ENCODE measurements at places on chromosomes 3 and 15.

- no peak overlapping the region for H3K27ac ChIP-seq
- no peaks in the 10 kb centered on the region for H3K27me3 ChIP-seq
- no peaks in the 10 kb centered on the region for H3K4me1 ChIP-seq
- DNase-seq = no peak
- no peak overlapping the region for H3K4me3 ChIP-seq
- no peaks in the 10 kb centered on the region for H3K36me3 ChIP-seq
Observed at GRCh38 chr3:24336101-24336500, 158.5 kb downstream of the THRB start.

DNA sequence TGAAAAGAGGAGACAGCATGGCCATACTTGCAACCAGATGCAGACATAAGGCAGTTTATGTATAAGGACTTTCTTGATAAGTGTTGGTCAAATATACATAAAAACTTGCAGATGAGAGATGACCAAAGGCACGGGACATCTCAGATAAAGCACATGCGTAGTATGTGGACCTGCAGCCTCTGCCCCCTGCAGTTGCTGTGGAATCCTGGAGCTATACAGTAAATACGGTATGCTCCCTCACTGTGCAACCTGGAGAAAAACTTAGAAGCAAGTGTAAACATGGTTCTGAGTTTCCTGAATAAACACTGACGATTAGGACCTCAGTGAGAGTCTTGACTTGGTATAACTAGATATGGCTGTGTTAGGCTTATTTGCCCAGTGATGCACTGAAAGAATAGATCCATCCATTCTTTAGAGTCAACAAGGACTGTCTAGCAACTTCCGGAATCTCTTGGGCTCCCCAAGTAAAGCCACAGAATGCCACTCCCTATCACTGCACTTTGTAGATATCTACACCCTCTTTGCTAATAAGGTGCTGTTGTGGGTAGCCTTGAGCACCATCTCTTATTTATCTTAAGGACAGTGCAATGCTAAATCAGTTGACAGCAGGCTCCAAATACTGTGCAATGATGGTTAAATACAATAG lies 40.2 kb downstream of the GJD2 start:
- H3K36me3 ChIP-seq = no peaks in the 10 kb centered on the region
- no peaks in the 10 kb centered on the region for H3K27me3 ChIP-seq
- DNase-seq = no peak
- no peak overlapping the region for H3K27ac ChIP-seq
- no peaks in the 10 kb centered on the region for H3K4me1 ChIP-seq

- H3K4me3 ChIP-seq = no peak overlapping the region
- no peaks in the 10 kb centered on the region for H3K27me3 ChIP-seq
- DNase-seq = no peak
- H3K4me1 ChIP-seq = no peaks in the 10 kb centered on the region
Observed at GRCh38 chr3:29555590-29555989, 274.7 kb downstream of the RBMS3 start.

- H3K4me3 ChIP-seq = peak overlapping the region; percentile 37
- no peak for DNase-seq
- H3K36me3 ChIP-seq = no peaks in the 10 kb centered on the region
- peaks cover 50% of the 10 kb centered on the region for H3K4me1 ChIP-seq
Observed at GRCh38 chr3:133443649-133444422, 44.0 kb downstream of the BFSP2 start.

DNA sequence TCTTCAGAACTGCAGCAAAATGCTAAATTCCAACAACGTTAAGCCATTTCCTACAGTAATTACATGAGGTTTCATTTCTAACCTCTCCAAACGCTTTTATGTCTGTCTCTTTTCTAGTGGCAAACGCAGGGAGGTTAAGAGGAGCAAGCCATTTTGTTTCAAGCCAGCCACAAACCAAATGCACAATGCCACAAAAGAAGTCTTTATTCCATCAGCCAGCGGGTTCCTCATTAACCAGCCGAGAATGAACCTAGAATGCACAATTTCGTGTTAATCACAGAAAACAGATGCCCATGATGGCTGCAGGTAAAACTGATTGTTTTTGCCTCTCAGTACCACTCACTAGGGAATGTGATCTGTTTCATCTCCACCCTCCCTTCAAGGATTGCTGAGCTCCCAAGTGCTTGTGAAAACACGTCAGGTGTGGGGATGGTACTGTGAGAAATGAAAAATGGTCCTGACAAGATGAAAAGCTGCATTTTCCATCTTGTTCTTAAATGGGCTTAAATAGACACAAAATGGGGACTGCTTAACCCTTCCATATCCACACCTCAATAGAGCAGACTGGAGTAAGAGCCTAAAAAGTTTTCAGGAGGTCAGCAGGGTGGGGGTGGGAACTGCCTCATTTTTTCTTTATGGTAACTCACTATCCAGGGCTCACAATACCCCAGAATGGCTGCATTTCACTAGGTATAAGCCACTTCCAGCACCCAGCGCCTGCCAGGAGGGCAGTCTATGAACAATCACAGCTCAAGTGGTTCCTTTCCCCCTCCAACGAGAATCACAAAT lies 277.1 kb downstream of the MAGI1 start:
- H3K36me3 ChIP-seq = no peaks in the 10 kb centered on the region
- DNase-seq = no peak
- no peaks in the 10 kb centered on the region for H3K27me3 ChIP-seq
- H3K4me3 ChIP-seq = no peak overlapping the region
- no peaks in the 10 kb centered on the region for H3K4me1 ChIP-seq

DNA sequence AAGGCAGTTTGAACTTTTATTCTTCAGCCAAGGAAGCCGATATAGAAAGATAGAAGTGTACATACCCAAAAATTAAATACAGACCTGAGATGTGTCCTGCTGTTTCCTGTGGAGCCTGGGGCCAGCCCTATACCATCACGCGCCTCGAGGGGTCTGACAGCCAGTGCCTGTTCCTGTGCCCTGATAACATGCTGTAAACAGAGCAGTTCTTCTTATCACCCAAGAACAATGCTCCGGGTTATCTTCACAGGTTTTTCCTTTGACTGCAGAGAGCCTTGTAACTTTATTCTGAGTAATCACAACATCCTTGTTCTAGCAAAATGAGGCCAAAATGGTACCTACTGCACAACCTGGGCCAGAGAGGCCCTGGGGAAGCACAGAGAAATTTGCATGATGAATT lies 289.7 kb upstream of the CHRM5 start:
- no peaks in the 10 kb centered on the region for H3K4me1 ChIP-seq
- no peaks in the 10 kb centered on the region for H3K36me3 ChIP-seq
- H3K27ac ChIP-seq = no peak overlapping the region
- peaks cover 4% of the 10 kb centered on the region for H3K27me3 ChIP-seq

GRCh38 chr15:74816624-74817369 lies 4.2 kb downstream of the LMAN1L start:
- DNase-seq = no peak
- H3K36me3 ChIP-seq = no peaks in the 10 kb centered on the region
- H3K4me1 ChIP-seq = peaks cover 4% of the 10 kb centered on the region

GRCh38 chr3:57961177-57961827 lies 46.9 kb upstream of the FLNB start:
- H3K27ac ChIP-seq = no peak overlapping the region
- no peaks in the 10 kb centered on the region for H3K4me1 ChIP-seq
- H3K4me3 ChIP-seq = no peak overlapping the region
- no peaks in the 10 kb centered on the region for H3K27me3 ChIP-seq
- no peaks in the 10 kb centered on the region for H3K36me3 ChIP-seq

DNA sequence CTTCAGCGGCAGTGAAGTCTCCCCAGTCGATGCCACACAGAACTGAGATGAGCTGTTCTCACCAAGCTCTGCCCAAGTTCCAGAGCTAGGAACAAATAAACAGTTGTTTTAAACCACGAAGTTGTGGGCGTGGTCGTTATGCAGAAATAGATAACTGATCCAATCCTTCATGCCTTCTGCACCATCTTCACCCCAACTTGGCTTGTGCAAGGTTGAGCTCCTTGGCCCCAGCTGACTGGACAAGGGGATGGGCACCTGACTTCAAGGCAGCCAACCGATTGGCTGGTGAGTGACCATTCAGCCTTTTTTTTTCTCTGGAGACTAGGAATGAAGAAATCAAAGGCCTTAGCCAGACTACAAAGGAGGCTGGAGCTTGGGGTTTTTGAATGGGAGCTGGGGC lies 23.9 kb downstream of the LINGO1 start:
- H3K27me3 ChIP-seq = no peaks in the 10 kb centered on the region
- H3K4me1 ChIP-seq = no peaks in the 10 kb centered on the region
- H3K27ac ChIP-seq = no peak overlapping the region
- no peaks in the 10 kb centered on the region for H3K36me3 ChIP-seq

DNA sequence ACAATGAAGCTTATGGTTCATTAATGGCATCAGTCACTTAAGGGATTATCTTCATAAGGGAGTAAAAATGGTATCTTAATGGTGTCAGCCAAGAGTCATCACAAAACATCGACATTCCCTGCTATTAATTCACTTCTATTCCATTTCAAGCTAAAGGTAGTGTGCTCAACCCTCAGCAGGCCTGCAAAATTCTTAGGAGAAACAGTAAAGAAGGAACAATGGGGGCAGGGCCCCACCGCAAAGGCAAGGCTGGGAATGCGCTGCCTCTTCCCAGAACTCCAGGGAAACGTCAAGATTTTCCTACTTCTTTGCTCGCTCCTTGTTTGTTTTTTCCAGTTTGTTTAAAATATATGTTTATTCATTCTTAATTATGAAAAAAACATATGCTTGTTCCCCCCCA lies 187.3 kb upstream of the TSC22D2 start:
- H3K36me3 ChIP-seq = no peaks in the 10 kb centered on the region
- peaks cover 4% of the 10 kb centered on the region for H3K4me1 ChIP-seq
- no peak overlapping the region for H3K4me3 ChIP-seq
- no peak overlapping the region for H3K27ac ChIP-seq

DNA sequence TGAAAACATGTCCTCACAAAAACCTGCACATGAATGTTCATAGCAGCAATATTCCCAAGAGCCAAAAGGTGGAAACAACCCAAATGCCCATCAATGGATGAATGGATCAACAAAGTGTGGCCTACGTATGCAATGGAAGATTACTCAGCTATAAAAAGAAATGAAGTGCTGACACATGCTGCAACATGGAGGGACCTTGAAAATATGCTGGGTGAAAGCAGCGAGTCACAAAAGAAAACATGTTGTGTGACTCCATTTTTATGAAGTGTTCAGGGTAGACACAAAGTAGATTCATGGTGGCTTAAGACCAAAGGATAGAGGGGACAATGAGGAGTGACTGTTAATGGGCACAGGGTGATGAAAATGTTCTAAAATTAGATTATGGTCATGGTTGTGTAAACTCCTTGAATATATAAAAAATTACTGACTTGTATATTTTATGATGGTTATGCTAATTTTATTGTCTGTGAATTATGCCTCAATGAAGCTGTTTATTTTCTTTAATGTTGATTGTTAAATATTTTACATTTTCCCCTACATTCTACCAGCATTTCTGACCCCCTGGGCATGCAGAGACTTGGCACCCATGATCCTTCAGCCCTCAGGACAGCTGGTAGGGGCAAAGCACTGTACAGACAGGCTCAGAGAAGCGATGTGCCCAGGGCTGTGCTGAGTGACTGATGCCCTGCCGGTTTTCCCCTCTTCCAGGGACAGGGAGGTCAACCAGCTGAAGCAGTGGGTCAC lies 37.8 kb downstream of the CFAP100 start:
- no peak overlapping the region for H3K4me3 ChIP-seq
- no peak overlapping the region for H3K27ac ChIP-seq
- H3K4me1 ChIP-seq = no peaks in the 10 kb centered on the region
- DNase-seq = no peak
- H3K27me3 ChIP-seq = no peaks in the 10 kb centered on the region
- H3K36me3 ChIP-seq = peaks cover 10% of the 10 kb centered on the region

GRCh38 chr3:151639418-151639740 lies 94.3 kb upstream of the AADACL2 start:
- no peaks in the 10 kb centered on the region for H3K36me3 ChIP-seq
- DNase-seq = no peak
- H3K4me1 ChIP-seq = no peaks in the 10 kb centered on the region
- no peak overlapping the region for H3K27ac ChIP-seq
- H3K27me3 ChIP-seq = no peaks in the 10 kb centered on the region

- H3K4me3 ChIP-seq = no peak overlapping the region
- H3K4me1 ChIP-seq = no peaks in the 10 kb centered on the region
- no peak overlapping the region for H3K27ac ChIP-seq
- DNase-seq = no peak
Observed at GRCh38 chr3:159886050-159886449, 102.6 kb upstream of the IL12A start.

DNA sequence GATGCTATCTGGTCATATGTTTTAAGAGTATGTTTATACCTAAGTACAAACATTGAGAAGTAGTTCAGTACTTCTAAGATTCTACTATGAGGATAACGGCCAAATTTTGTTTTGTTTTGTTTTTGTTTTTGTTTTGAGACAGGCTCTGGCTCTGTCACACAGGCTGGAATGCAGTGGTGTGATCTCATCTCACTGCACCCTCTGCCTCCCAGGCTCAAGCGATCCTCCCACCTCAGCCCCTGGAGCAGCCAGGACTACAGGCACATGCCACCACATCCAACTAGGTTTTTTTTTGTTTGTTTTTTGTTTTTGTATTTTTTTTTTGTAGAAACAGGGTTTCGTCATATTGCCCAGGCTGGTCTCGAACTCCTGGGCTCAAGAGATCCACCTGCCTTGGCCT lies 47.5 kb upstream of the RPS17 start:
- H3K36me3 ChIP-seq = no peaks in the 10 kb centered on the region
- H3K4me3 ChIP-seq = no peak overlapping the region
- H3K27ac ChIP-seq = no peak overlapping the region
- DNase-seq = no peak
- H3K27me3 ChIP-seq = peaks cover 5% of the 10 kb centered on the region
- H3K4me1 ChIP-seq = no peaks in the 10 kb centered on the region

GRCh38 chr3:143146486-143147274 lies 27.1 kb downstream of the CHST2 start:
- DNase-seq = no peak
- no peak overlapping the region for H3K4me3 ChIP-seq
- H3K27ac ChIP-seq = no peak overlapping the region
- no peaks in the 10 kb centered on the region for H3K27me3 ChIP-seq
- H3K4me1 ChIP-seq = no peaks in the 10 kb centered on the region

DNA sequence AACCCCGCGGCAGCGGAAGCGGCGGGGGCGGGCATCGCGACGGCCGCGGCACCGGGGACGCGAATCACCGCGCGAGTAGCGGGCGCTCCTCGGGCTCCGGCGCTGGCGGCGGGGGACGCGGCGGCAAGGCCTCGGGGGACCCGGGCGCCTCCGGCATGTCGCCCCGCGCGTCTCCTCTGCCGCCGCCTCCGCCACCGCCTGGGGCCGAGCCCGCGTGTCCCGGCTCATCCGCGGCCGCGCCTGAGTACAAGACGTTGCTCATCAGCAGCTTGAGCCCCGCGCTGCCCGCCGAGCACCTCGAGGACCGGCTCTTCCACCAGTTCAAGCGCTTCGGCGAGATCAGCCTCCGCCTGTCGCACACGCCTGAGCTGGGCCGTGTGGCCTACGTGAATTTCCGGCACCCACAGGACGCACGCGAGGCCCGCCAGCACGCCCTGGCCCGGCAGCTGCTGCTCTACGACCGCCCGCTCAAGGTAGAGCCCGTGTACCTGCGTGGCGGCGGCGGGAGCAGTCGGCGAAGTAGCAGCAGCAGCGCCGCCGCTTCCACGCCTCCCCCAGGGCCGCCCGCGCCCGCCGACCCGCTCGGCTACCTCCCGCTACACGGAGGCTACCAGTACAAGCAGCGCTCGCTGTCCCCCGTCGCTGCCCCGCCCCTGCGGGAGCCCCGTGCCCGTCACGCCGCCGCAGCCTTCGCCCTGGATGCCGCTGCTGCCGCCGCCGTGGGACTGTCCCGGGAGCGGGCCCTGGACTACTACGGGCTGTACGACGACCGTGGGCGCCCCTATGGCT lies 675 bp downstream of the RBM15B start:
- peaks cover 55% of the 10 kb centered on the region for H3K36me3 ChIP-seq
- peak; percentile 60 for DNase-seq
- peaks cover 56% of the 10 kb centered on the region for H3K4me1 ChIP-seq
- H3K27ac ChIP-seq = peak overlapping the region; percentile 82

GRCh38 chr3:170154569-170155143 lies 26.9 kb downstream of the PHC3 start:
- H3K27ac ChIP-seq = peak overlapping the region; percentile 61
- peak overlapping the region; percentile 60 for H3K4me3 ChIP-seq
- peaks cover 13% of the 10 kb centered on the region for H3K36me3 ChIP-seq
- DNase-seq = no peak

All from CD4-positive, CD25-positive, alpha-beta regulatory T cell (primary cell).